ENCODE measurements at places on chromosomes 2 and 18. TPM values are rescaled to one million over a fixed set of nuclear protein-coding genes. Genes with fewer than 3 reads are reported as not detected.

DNA sequence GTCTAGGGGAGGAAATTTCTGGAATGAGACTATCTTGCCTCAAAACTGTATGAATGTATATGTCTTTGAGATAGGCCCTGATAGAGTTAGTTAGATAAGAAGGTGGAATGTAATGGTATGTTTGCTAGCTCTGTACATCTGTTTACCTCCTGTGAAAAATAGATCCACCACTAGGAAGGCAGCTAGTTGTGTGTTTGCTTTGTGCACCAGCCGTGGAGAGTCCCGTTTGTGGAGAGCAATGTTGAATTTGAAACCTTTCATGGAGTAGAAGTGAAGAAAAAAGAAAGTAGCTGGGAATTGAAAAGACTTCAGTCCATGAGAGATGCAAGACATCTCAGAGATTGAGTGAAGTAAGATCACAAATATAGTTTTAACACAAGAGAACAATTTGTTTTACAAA, 25.4 kb downstream of the ASXL3 start:
- no peaks in the 10 kb centered on the region for H3K36me3 ChIP-seq
- no peak overlapping the region for H3K27ac ChIP-seq
- H3K4me1 ChIP-seq = no peaks in the 10 kb centered on the region

DNA sequence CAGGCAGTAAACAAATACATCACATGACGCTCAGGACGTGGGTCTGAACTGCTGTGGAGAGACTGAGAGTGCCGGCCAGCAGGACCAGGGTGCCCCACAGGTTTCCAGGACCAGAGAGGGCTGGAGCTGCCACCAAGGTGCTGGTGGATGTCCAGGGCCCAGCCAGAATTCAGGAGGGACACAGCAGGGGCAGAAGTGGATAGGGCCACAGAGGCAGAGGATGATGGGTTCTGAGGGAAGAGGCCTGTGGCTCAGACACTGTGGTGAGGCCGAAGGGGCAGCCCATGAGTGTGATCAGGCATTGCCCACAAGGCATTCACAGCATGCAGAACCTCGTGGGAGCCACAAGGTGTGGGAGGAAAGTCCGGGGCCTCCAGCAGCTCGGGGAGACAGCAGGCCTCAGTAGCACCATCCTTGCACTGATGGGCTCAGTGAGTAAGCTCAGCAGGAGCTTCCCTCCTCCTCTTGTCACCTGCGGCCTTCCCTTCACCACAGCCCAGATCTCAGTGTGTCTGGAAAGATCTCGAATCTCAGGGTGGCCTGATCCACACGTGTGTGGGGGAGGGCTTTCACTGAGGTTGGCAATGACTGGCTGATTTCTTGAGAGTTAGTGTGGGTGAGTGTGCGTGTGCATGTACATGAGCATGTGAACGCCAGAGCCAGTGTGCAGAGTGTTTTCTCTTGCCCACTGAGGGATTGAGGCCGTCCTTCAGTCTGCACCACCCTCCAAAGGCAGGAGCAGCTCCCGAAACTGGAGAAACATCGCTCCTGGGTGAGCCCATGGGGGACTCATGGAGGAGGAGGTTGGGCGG, 181.8 kb upstream of the RAB6C start:
- no peak for DNase-seq
- no peaks in the 10 kb centered on the region for H3K36me3 ChIP-seq
- no peak overlapping the region for H3K4me3 ChIP-seq
- no peak overlapping the region for H3K27ac ChIP-seq
- no peaks in the 10 kb centered on the region for H3K4me1 ChIP-seq
- H3K27me3 ChIP-seq = no peaks in the 10 kb centered on the region

TUBA3E gene
- total RNA-seq = not detected

DSC3 gene
- not detected for total RNA-seq

ZEB2 gene
- 13.4 TPM for total RNA-seq

DNA sequence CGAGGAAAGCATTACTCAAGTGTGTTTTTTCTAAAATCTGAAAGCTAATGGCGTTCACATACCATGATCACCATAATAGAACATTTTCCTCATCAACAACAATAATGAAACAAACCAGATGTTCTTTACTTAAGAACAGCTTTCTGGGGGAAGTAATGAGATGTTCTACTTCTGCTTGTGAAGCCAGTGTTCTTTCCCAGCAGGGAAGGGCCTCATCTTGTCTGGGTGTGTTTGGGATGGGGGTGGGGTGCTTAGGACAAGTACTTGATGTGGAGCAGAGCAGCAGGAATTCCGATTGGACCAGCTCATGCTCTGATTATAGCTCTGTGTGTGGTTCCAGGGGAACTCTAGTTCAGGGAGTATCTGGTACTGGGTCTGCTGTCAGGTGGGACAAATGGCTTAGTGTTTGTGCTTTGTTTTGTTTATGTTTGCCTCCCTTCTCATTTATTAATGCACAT, 163.0 kb upstream of the NOSTRIN start:
- no peaks in the 10 kb centered on the region for H3K4me1 ChIP-seq
- H3K36me3 ChIP-seq = no peaks in the 10 kb centered on the region
- no peak for DNase-seq
- H3K27ac ChIP-seq = no peak overlapping the region
- no peaks in the 10 kb centered on the region for H3K27me3 ChIP-seq
- no peak overlapping the region for H3K4me3 ChIP-seq

DNA sequence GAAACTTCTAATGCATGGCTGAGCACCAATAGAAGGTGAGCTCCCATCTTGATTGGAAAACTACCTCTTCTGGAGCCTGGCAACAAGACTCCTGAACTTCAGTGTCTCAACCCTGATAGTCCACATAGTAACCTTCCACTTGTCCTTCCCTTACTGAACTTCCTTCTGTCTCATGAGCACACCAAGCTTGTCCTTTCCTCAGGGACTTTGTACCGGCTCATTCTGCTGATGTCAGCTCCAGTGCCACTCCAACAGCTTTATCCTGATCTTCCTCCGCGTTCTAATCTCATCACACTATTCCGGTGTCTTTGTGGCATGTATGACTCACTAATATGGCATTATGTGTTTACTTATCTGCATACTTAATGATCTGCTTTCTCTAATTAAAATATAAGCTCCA, 862.0 kb upstream of the ID2 start:
- no peak for DNase-seq
- no peak overlapping the region for H3K27ac ChIP-seq
- H3K36me3 ChIP-seq = no peaks in the 10 kb centered on the region

- H3K4me1 ChIP-seq = peaks cover 35% of the 10 kb centered on the region
- DNase-seq = no peak
- no peak overlapping the region for H3K4me3 ChIP-seq
These were observed 28.7 kb downstream of the SRSF7 start for GRCh38 chr2:38722271-38723061.

- H3K27ac ChIP-seq = peak overlapping the region; percentile 4
- no peaks in the 10 kb centered on the region for H3K27me3 ChIP-seq
- no peaks in the 10 kb centered on the region for H3K36me3 ChIP-seq
- H3K4me3 ChIP-seq = no peak overlapping the region
These were observed 16.5 kb upstream of the TTC39C start for GRCh38 chr18:23998018-23998417.

DNA sequence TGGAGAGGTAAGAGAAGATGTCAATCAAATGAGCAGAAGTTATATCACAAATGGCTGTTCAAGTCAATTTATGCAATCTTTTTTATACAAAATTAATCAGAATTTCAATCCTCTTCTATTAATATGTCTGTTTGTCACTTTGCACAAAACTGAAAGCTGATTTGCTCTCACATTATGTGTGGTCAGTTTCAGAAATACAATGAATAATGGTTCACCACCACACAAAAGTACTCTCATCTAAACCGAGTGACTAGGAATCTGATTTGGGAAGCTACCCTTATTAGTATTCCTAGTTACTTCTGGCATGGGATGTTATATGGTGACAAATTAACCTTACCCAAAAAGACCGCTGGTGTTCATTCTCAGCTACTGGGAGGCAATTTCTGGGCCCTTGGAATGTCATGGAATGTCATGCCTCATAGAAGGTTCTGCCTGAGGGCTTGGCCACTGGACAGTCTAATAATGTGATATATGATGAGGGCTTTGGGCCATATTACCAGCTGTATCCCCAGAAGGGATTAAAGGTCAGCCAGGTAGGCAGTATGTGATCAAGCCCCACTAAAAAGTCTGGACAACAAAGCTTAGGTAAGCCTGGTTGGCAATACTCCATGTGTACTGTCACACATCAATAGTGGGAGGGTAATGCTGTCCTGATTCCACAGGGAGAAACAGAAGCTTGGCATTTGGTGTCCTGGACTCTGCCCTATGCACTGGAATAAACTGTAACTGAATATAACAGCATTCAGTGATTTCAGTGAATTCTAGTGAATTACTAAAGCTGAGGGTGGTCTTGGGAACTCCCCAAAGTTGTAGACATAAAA, 113.2 kb downstream of the PIGN start:
- H3K4me1 ChIP-seq = no peaks in the 10 kb centered on the region
- H3K4me3 ChIP-seq = no peak overlapping the region
- DNase-seq = no peak
- no peaks in the 10 kb centered on the region for H3K27me3 ChIP-seq
- H3K36me3 ChIP-seq = no peaks in the 10 kb centered on the region
- H3K27ac ChIP-seq = no peak overlapping the region

DNA sequence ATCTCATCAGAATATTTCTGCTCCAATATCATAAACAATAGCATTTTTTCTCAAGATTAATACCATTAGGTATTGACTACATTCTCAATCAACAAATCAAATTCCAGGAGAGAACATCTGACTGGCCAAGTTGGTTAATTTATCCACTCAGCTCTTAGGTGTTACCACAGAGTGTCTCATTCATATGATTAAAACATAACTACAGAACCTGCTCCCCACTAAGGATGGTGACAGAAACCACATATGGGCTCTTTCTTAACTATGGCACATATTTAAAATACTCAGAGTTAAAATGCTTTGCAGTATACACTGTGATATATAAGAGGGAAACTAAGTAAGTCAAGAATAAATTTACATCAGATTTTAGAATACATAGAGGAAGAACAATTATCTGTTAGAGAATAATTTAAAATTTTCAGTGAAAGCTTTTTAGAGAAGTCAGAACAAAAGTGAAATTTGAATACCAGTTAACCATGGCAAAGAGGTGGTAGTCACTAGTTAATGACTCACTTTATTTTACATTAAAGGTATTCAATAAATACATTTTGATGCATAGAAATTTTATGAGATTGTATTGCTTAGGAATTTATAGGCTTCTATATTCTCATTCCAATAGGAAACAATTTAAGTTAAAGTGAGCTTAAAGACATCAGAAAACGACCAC, 1120.8 kb upstream of the TMEFF2 start:
- H3K4me3 ChIP-seq = no peak overlapping the region
- no peak for DNase-seq
- H3K27ac ChIP-seq = no peak overlapping the region
- no peaks in the 10 kb centered on the region for H3K27me3 ChIP-seq
- H3K4me1 ChIP-seq = no peaks in the 10 kb centered on the region

MERTK gene
- total RNA-seq = 0.08 TPM

GRCh38 chr2:114784890-114785583, 342.6 kb downstream of the DPP10 start:
- no peaks in the 10 kb centered on the region for H3K4me1 ChIP-seq
- H3K4me3 ChIP-seq = no peak overlapping the region
- H3K36me3 ChIP-seq = no peaks in the 10 kb centered on the region
- H3K27me3 ChIP-seq = no peaks in the 10 kb centered on the region

GRCh38 chr2:198448789-198449188, 644.4 kb downstream of the PLCL1 start:
- no peaks in the 10 kb centered on the region for H3K27me3 ChIP-seq
- no peak for DNase-seq
- no peak overlapping the region for H3K27ac ChIP-seq
- H3K4me3 ChIP-seq = no peak overlapping the region
- H3K36me3 ChIP-seq = no peaks in the 10 kb centered on the region

- peaks cover 35% of the 10 kb centered on the region for H3K4me1 ChIP-seq
- DNase-seq = no peak
- peaks cover 53% of the 10 kb centered on the region for H3K36me3 ChIP-seq
These were observed 3.7 kb downstream of the ODC1 start for GRCh38 chr2:10444463-10444862.

DNA sequence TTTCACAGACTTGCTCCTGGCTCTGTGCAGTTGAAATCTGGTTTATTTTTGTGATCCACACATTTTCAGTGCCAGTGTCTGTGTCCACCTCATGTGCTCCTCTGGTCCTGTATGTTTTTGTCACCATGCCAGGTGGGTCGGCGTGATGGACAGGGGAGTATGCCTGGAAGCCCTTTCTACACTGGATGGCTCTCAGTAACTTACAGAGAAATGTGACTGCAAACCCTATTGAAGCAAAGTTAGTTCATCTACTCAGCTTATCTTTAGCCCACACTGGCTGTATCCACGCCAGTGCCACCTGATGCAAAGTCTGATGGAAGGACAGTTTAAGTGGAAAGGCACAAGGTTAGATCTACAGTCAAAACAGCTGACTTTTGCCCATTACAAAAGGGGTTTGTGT, 4.3 kb downstream of the IMPA2 start:
- no peaks in the 10 kb centered on the region for H3K36me3 ChIP-seq
- H3K4me3 ChIP-seq = no peak overlapping the region
- DNase-seq = no peak
- peaks cover 13% of the 10 kb centered on the region for H3K4me1 ChIP-seq
- no peak overlapping the region for H3K27ac ChIP-seq
- H3K27me3 ChIP-seq = no peaks in the 10 kb centered on the region

- no peaks in the 10 kb centered on the region for H3K36me3 ChIP-seq
- peaks cover 2% of the 10 kb centered on the region for H3K27me3 ChIP-seq
- no peak overlapping the region for H3K27ac ChIP-seq
- no peaks in the 10 kb centered on the region for H3K4me1 ChIP-seq
- no peak overlapping the region for H3K4me3 ChIP-seq
These were observed 100.2 kb downstream of the AGAP1 start for GRCh38 chr2:235594041-235594440.

DNA sequence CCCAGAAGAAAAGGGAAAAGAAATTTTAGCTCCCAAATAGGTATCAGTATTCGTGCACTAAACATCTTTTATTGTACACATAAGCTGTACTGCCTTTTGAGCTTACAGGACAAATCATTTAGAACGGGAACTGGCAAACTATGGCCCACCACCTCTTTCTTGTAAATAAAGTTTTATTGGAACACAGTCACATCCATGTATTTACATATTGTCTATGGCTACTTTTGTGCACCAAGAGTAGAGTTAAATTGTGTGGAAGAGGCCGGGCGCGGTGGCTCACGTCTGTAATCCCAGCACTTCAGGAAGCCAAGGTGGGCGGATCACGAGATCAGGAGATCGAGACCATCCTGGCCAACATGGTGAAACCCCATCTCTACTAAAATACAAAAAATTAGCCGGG, 5.7 kb downstream of the TM4SF20 start:
- no peak overlapping the region for H3K4me3 ChIP-seq
- no peaks in the 10 kb centered on the region for H3K36me3 ChIP-seq
- no peak for DNase-seq
- H3K27ac ChIP-seq = no peak overlapping the region
- no peaks in the 10 kb centered on the region for H3K27me3 ChIP-seq
- H3K4me1 ChIP-seq = no peaks in the 10 kb centered on the region

DNA sequence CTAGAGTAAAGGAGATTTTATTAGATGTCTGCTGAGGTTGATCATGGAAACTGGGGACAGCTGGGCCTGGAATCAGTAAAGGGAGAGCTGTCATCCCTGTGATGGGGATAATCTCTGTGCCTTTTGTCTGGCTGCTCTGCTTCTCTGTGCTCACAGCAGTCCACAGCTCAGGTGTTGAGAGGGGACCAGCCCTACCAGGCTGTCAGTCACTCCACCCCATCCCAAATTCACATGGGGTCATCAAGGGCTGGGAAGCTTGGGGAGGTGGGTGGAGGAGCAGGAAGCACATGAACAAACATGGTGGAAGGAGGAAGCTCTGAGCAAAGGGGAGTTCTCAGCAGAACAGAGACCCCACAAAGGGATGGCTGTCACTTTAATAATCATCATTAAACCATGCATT, 13.7 kb upstream of the LRRFIP1 start:
- no peaks in the 10 kb centered on the region for H3K36me3 ChIP-seq
- no peak overlapping the region for H3K4me3 ChIP-seq
- no peaks in the 10 kb centered on the region for H3K27me3 ChIP-seq
- peaks cover 20% of the 10 kb centered on the region for H3K4me1 ChIP-seq

RGPD3 gene
- total RNA-seq = 0.38 TPM
